CD4-positive, alpha-beta T cell (primary cell): ENCODE measurements at places on chromosomes 1 and 21. TPM values are rescaled to one million over a fixed set of nuclear protein-coding genes. Genes with fewer than 3 reads are reported as not detected.

The FAM229A gene
- total RNA-seq, result 38.0 TPM

DNA sequence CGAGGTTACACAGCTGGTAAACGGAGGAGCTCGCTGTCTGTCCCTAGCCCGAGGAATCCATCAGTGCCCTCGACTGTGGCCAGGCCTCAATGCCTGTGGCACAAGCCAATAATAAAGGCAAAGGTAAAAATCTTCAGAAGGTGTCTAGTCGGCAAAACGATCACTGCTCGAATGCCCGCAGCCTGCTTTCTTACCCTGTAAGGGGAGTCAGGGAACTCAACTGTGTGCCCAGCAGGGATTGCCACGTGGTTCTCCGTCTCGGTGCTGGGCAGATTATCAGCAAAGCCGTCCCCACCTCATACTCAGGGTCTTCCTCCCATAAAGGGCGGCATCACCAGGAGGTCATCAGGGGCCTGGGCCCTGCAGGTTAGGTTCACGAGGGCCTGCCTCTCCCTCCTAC lies 103.4 kb downstream of the PAX7 start:
- no peak overlapping the region for H3K4me3 ChIP-seq
- H3K36me3 ChIP-seq, result no peaks in the 10 kb centered on the region
- H3K27ac ChIP-seq, result no peak overlapping the region
- DNase-seq, result no peak
- no peaks in the 10 kb centered on the region for H3K4me1 ChIP-seq

DNA sequence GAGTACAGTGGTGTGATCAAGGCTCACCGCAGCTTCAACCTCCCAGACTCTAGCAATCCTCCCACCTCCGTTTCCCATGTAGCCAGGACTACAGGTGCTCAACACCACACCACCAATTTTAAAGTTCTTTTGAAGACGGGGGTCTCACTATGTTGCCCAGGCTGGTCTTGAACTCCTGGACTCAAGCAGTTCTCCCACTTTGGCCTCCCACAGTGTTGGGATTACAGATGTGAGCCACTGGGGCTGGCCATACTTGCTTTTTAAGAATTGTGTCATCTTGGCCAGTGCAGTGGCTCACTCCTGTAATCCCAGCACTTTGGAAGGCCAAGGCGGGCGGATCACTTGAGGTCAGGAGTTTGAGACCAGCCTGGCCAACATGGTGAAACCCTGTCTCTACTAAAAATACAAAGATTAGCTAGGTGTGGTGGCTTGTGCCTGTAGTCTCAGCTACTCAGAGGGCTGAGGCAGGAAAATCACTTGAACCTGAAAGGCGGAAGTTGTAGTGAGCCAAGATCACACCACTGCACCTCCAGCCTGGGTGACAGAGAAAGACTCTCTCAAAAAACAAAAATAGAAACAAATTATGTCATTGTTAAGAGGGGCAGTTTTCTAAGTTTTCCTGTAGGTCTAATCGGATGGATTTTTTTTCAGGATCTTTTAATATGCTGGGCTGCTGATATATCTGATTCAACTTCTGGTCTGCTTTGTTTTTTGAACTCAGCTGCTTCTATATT lies 18.7 kb downstream of the AK4 start:
- no peaks in the 10 kb centered on the region for H3K36me3 ChIP-seq
- no peaks in the 10 kb centered on the region for H3K4me1 ChIP-seq
- H3K27ac ChIP-seq, result no peak overlapping the region
- no peak for DNase-seq
- no peak overlapping the region for H3K4me3 ChIP-seq

- no peaks in the 10 kb centered on the region for H3K27me3 ChIP-seq
- H3K4me1 ChIP-seq, result no peaks in the 10 kb centered on the region
- no peaks in the 10 kb centered on the region for H3K36me3 ChIP-seq
Measured at GRCh38 chr1:55877437-55878232, 662.5 kb upstream of the USP24 start.
